ENCODE measurements at places on chromosomes 11 and 22.

GRCh38 chr11:73579641-73580434 is 18.1 kb downstream of the FAM168A start:
- DNase-seq, result no peak

DNA sequence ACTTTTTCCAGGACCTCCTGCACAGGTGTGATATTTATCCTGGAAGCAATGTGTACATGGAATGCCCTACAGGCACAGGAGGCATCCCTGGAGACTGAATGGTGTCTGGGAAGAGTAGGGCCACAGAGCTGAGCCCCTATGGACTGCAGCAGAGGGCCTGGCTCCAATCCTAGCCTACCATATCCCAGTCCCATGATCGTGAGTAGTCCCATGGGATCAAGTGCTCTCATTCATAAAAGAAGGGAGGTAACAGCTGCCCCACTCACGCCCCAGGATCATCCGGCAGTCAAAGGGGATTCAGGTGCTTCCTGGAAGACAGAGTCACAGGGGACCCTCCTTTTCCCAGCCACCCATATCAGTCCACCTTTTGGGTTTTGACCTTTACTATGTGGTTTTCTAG is 24.0 kb downstream of the ANKK1 start:
- no peak for DNase-seq

DNA sequence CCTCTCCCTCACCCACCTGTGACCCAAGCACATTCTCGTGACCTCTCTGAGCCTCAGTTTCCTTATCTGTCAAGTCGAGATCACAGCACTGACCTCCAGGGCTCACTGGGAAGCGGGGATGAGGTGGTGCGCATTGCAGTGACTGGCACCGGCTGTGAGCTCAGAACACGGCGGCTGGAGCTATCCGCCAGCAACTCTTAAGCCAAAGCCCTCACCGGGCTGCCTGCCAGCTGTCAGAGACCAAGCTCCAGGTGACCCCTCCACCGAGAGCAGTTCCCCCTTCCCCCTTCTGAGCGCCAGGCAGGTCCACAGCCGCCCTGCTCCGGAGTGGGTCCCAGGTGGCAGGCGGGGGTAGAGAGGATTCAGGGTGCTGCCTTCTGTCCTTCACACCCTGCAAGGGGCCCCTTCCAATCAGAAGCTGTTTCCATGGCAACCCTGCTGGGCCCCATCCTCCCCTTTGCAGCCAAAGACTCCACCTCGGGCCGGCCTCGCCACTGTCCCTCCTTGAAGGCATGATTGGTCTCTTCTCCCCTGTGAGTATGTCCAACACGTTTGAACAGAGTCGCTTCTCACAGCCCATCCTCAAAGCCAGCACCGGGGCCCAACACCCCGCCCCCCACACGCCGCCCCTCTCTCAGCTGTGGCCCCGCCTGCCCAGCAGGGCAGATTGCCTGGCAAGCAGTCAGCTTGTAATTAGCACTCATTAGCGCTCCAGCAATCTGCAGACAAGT is 98.7 kb downstream of the WNT7B start:
- no peak for DNase-seq

GRCh38 chr11:114109206-114110090 is 49.9 kb downstream of the ZBTB16 start:
- DNase-seq, result no peak

DNA sequence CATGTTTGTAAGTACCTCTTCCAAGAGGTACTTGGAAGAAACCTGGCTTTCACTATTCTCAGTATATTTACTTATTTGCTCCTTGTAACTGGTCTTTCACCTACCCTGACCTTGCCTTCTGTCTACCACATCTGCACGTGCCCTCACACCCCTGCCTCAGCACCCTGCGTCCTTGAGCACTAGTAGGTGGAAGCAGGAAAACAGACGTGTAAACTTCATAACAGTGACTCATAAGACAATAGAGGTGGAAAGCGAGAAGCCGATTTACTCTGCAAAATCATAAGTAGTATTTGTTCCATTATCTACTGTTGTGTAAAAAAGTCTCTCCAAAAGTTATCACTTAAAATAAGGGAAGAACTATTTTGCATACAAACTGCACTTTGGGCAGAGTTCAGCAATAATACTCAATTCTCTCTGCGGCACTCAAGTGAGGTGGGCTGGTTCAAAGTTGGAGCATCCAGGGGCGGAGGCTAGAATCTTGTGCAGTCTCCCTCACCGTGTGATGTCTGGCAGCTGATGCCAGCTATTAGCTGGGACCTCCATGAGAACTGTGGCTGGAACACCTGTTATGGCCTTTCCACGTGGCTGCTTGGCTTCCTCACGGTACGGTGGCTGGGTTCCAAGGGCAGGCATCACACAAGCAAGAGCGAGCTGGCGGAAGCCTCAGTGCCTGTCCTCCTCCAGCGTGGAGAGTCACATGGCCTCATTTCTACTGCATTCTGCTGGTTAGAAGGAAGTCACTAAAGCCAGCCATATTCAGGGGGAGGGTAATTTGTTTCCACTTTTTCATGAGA is 30.4 kb downstream of the PACS1 start:
- DNase-seq, result peak; percentile 78

DNA sequence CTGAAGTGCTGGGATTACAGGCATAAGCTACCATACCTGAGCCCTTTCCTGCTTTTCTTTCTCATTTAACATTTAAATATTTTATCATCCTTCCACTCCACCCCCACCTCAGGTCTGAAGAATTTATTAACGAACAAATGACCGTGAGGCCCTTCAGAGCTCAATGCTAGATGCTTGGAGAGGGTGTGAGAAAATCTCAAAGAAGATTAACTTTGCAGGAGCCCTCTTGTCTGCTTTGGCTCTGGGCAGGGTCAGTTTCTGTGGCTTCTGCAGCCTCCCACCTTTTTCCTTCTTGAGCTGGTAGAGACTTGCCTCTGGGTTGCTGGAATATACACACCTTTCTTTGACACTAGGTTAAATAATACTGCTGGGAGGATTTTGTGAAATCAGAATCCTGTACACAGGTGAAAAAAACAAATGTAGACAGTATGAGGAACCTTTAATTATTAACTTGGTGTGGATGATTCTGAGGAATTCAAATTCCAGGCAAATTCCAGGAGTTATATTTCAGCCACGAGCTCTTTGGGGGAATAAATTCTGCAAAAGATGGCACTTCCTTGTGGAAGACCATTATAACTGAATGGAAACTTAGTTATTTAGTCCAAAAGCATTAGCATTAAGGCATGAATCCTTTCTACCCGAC is 3.4 kb upstream of the ZBTB44 start:
- no peak for DNase-seq

GRCh38 chr11:128291007-128291406 is 296.4 kb downstream of the ETS1 start:
- no peak for DNase-seq

- no peak for DNase-seq
Observed at GRCh38 chr22:32731372-32731771, 70.1 kb upstream of the TIMP3 start.

DNA sequence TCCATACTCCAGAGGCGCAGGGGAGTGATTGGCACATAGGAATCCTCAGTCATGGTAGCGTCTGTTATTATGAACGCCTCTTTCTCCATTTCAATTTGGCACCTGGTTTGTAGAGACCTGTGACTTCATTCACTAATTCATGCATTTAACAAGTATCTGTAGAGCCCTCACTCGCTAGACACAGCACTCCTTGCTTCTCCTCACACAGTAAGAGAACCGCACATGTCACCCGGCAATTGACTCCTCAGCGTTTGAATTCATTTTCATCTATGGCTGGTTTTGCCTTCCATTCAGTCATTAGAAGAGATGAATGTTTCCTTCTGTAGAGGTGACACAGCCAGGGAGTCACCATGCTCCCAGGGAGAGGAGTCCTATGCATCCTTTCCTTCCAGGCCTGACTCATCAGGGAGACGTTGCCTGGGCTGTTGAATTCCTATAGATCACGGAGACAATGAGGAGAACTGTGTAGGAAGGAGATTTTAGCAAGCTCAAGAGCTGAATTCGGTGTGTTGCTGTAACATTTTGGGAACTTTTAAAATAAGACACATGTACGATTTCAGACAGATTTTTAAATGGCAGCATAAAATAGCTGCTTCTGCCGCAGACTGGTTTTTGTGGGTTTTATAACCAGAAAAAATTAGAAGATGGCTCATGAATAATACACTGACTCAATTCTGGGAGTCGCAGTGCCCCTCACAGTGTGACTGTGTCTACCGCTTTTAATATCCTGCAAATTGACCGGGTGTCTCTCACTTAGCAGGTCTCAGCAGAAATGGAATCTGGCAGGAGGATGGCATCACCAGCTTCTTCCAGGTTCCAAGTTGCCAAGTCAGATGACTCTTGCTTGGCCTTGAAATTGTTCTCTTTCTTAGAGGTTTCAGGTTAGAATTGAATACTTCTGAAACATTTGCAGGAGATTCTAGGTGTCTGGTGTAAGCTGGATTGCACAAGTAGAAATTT is 44.4 kb upstream of the CLMP start:
- no peak for DNase-seq

DNA sequence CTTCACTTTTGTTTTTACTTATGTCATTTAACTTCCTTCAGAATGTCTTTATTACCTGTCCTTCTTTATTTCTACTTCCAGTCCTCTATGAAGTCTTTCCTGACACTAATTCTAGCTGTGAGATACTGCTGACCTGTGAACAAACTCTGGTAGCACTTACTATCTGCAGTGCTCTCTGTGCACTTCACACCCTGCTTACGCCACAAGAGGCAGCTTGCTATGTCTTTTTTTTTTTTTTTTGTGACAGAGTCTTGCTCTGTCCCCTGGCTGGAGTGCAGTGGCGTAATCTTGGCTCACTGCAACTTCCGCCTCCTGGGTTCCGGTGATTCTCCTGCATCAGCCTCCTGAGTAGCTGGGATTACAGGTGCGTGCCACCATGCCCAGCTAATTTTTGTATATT is 10.7 kb downstream of the STIM1 start:
- DNase-seq, result no peak

DNA sequence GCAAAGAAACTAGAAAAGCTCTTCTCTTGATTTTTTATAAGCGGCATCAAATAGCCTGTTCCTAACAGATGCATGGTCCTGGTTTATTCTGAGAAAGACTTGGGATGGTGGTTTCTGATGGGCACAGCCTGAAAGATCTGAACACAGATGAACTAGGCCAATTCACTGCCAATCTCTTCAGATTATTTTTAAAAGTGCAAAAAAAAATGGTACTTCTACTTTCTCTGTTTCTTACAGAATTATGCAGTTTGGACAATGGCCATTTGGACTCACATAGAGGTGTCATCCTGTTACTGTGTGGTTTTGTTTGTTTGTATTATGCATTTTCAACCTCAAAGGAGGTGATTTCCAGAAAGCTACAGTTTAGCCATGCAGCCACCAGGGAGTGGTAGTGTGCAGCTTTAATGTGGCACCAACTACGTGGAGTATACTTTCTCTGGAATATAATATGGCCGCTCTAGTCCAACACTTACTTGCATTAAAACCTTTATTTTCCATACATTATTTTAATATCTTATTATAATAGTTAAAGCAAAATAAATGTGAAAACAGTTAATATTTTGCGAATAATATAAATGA is 469.8 kb upstream of the KIRREL3 start:
- no peak for DNase-seq

DNA sequence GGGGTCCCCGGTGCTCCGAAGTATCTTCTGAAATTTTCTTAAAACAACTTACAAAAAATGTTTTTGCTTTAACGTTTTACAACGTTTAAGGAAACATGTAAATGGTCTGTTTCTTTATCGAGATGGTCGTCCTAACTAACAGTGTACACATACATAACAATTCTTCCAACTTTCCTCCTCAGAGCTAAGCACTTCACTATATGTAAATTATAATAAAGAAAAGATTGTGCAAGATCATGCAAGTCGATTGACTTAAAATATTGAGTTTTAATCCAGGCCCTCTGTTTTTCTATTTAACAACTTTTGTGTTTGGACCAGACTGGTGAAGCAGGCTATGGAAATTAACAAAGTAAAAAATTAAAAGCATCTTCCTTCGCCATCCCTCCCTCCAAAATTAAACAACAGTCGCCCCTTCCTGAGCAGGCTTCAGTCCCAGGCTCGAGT is 4.9 kb downstream of the ALX4 start:
- no peak for DNase-seq

- no peak for DNase-seq
Observed at GRCh38 chr11:88231894-88232482, 56.7 kb upstream of the RAB38 start.

GRCh38 chr11:73308003-73308960 is at the start of gene ARHGEF17:
Gene ARHGEF17 (plus strand): TSS chr11:73308276. CDS start chr11:73308639, 363 bp downstream.
- DNase-seq, result peak; percentile 67

DNA sequence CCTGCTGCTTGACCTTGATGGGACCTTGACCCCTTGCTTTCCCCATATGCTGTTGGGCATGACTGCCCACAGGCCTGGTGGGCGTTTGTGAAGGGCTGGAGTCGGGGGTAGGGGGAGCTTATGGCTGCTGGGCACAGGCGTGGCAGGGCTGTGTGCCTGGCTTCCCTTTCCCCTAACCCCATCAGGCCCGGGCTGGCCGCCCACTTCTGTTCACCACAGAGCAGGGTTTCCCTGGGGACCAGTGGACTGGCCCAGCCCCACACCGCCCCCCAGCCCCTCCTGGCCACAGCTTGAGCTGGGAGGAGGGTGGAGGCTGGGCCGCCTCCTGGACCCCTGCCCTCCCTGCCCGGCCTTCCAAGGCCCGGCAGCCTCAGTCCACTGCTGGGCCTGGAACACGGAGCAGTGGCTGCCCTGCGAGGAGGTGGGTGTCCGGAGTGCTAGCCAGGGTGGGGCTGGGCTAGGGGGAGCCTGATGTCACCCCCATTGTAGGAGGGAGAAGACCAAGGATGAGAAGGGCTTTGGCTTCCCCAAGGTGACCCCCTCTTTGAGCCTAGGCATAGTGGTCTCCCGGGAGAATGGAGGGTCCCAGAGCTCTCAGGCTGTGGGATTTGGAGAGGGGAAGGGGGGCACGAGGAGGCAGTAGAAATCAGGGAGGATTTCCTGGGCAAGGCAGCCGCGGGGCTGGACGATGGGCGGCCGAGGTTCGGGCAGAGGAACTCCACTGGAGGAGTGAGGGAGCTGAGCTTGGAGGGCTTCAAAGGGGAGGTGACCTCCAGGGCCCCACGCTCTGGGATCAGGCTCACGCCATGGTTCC is at the start of gene AIFM3:
TSS of gene AIFM3 (plus strand) at position 373 of the 814 bp plus-strand sequence. CDS start 690 bp downstream, outside the sequence.
- no peak for DNase-seq

DNA sequence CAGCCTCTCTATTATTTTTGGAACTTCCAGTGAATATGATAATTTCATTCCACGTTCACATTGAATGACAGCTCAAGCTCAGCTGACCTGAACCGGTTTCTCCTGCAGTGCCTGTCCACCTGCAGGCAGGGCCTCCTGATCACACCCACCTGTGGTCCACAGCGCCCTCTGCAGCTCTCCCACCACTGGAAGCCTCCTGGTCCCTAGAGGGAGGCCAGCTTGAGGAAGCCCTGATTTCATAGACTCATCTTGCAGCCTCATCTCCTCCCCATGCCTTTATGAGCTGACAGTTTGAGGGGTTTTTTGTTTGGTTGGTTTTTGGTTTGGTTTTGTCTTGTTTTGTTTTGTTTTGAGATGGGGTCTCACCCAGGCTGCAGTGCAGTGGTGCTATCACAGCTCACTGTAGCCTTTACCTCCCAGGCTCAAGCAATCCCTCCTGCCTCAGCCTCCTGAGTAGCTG is 29.9 kb upstream of the MALAT1 start:
- peak; percentile 87 for DNase-seq
